ENCODE measurements at places on chromosomes 5 and 9.
A peak's percentile ranks its signal among the peaks of the same experiment; 100 is the strongest.

DNA sequence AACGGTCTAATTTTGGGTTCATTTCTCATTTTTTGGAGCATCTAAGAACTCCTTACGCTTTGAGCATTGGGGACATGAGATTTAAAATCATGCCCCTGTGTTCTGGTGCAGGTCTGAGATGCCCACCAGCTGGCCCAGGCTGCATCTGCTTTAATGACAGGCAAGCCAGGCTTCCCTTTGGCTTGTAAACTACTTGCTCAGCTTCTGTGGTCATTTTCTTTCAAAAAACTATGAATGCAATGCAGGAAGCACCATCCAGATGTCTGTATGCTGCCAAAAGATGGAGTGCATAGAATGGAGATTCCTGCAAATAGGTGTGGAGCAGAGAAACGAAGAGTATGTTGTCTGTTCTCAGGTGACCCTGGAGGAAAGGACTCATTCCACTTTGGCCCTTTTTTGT is 399.9 kb upstream of the ADAMTSL1 start:
- DNase-seq: no peak

DNA sequence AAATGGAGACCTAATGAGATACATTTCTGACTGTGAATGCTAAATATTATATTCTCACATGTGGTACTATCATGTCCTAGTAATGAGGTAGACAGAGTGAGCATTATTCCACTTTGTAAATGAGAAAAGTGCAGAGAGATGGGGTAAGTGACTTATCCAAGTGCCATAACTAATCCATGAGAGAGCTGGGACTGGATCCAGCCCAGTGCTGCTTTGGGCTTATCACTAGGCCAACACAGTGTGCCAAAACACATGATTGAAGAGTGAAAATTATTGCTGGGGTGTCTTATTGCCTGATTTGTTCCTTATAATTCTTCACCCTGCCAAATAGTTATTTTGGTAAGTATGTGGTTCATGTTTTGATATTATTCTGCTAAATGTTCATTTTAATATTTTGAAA is 442.2 kb upstream of the GRAMD2B start:
- DNase-seq: no peak

DNA sequence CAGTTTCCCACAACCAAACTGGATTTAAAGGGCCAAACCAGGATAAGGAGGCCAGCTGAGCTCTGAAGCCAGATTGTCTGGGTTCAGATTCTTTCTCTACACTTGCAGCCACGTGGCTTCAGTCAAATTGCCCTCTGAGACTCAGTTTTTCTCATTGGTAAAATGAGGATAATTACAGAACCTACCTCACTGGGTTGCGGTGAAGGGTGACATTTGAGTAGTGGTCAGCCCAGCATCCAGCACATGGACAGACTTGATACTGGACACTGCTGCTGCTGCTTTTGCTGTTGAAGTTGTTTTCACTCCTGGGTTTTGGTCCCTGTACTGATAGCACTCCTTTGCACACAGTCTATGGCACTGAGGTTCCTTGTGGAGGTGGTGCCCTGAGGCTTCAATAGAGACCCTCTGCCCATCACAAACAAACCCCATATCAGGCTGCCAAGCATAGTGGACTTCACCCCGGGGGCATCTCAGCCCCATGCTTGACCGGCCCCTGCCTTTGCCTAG is 25.7 kb upstream of the CDKN2AIPNL start:
- DNase-seq: no peak

DNA sequence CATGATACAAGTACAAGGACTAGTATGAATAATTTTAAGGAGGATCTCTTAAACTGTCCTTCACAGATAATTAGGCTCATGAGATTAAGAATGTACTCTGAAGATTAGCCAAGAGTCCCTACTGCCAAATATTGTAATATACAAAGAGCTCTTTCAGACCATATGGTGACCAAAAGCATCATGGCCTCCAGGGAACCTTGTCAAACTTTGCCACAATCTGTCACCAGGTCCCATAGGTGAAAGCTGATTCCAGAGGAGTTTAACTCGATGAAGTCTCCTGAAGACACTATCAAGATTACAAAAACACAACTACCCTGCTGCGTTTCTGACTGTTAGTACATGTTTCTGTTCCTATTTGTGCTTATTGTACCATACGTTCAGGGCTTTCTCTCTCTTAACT is 395.4 kb upstream of the ITGA1 start:
- no peak for DNase-seq

DNA sequence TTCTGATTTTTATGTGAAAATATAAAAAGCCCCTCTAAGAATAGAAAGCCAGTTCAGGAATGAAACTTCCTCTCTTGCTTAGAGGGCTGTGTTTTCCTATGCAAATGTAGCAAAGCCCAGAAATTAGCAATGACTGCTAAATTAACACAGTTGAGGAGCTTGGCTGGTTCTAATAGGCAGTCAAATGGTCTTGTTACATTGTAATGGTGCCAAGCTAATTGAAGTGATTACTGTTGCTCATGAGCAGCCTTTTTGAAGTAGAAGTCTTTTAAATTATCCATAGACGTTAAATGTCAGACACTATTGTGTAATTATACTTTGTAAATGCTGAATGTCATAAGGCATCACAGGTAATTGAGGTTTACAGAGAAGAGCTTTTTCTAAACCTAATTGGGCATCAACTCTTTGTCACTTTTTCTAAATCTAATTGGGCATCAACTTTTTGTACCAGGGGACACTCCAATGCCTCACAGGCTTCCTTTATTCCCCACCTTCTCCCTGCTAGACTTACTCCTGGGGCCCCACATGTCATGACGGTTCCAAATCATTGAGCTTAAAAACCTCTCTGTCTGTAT is 229.1 kb downstream of the PSAT1 start:
- no peak for DNase-seq

DNA sequence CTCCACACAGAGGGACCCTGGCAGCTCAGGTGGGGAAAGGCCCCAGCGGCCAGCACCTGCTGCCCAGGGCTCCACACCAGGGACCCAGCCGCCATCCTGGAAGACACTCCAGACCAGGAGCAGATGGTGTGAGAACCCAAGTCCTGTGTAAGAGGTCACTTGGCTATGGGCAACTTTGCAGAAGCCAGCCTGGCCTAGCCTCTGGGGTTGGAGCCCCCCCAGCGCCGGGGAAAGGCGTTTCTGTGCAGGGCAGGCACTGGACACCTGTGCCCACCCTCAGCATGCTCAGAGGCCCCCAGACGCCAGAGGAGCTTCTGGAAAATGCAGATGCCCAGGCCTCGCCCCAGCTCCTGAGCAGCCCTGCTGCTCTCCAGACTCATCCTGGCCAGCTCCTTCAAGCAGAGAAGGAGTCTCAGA is 34.0 kb downstream of the RASGEF1C start:
- DNase-seq: no peak

GRCh38 chr9:108544866-108545265 is 310.9 kb downstream of the ACTL7B start:
- DNase-seq: no peak

- no peak for DNase-seq
Observed at GRCh38 chr9:135921749-135922310, 14.5 kb upstream of the CAMSAP1 start.

- DNase-seq: no peak
Observed at GRCh38 chr9:93012963-93013855, 45.3 kb upstream of the SUSD3 start.

DNA sequence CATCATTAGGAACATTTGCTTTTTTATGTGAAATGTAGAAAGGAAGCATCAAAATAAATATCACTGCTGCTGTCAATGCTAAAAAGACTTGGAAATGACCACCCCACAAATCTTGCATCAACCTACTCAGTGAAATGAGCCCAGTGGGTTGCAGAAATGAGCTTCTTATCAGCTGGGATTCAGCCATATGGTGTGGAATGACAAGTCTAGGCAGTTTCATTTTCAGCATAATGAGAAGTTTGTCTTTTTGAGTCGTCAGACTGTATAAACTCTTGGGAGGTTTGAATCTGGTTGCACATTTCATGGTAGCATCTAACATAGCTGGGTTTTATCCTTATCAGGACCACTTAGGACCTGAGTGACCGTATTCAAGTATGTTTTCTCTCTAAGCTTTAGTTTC is 251.1 kb upstream of the PPP1R2B start:
- no peak for DNase-seq

- no peak for DNase-seq
Observed at GRCh38 chr9:89407070-89407469, 88.8 kb downstream of the SECISBP2 start.

- DNase-seq: peak; percentile 22
Observed at GRCh38 chr9:99140685-99141314, 35.9 kb downstream of the TGFBR1 start.

DNA sequence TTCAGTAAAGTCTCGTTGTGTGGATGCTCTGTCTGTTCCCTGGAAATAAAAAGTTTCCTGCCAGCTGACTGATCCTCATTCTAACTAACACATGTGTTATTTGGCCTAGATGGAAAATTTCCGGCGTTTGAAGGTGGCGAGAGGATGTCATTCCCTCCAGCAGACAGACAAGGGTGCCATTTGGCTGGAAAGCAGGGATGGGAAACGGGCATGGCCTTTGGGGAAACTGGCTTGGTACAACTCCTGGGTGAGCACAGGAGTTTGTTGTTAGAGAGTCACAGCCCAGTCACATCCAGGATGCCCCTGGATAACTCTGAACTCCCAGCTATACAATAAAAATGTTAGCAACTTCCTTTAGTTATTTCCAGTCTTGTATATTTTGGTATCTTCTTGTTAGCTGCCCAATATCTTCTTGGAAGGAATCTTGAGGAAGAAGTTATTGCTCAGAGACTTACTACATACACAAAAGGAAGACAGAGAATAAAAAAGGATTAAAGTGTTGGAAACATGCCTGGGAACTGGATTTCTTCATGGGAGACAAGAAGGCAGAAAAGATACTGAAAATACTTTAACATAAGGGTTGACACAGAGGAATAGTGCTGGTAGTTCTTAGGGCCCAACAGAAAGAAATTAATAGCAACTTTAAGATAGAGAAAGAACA is 41.9 kb downstream of the TEK start:
- no peak for DNase-seq

- no peak for DNase-seq
Observed at GRCh38 chr9:93827545-93828330, 127.4 kb downstream of the BARX1 start.

DNA sequence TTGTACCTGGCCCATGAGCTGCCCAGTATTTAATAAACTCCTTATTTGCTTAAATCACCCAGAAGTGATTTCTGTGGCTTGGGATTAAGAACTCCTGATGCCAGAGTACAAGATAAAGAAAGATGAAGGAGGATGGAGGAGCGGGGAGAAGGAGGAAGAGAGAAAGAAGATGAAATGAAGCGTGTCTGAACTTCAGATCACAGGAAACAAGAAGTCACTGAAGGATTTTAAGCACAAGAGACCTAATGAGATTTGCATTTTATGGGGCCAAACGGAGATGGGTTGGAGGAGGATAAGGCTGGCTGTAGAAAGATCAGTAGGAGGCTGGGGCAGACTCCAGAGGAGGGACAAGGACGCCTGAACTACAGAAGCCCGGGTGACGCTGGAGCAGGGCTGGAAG is 3.1 kb downstream of the EIF4E1B start:
- DNase-seq: no peak

DNA sequence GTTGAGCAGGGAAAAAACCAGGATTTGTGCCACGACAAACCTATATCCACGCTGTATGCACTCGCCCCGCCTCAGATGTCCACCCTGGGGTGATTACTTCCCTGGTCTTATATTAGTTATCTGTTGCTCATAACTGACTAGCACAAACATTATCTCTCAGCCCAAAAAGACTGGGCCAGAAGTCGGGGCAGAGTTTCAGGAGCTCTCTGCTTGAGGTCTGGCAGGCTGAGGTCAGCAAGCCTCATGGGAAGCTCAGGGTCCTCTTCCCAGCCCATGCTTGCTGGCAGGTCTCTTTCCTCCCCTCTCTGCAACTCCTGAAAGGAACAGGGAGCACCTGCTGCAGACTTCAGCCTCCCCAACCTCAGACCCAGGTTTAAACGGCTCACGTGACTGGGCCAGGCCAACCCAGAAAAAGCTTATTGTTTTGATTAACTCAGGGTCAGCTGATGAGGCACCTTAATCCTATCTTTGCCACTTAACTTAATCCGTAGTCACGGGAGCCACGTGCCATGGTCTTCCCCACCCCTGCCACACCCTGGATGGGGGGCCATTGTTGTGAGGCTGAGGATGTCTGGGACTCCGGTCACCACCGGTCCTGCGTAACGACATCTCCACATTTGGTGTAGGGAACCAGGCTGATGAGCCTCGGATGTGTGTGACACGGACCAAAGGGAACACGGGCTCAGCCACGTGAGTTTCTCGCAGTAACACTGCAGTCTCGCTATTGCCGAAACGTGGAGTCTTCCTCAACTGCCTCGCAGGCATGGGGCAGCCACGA is 123.7 kb upstream of the IRX4 start:
- no peak for DNase-seq

DNA sequence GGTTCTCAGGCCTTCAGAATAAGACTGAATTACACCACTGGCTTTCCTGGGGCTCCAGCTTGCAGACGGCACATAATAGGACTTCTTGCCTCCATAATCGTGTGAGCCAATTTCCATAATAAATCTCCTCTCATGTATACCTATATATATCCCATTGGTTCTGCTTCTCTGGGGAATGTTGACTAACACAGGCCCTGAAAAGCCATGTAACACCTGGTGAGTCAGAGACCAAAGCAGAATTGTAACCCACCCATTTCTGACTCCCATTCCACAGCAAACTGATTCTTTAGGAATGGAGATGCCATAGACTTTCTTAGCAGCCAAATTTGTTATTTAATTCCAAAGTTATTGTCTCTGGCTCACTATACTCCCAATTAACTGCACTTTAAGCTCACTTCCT is 85.4 kb upstream of the AGXT2 start:
- no peak for DNase-seq

GRCh38 chr9:77020413-77021290 is 1.2 kb downstream of the FOXB2 start:
- no peak for DNase-seq

GRCh38 chr5:128014578-128014977 is 69.0 kb upstream of the SLC12A2 start:
- DNase-seq: no peak

DNA sequence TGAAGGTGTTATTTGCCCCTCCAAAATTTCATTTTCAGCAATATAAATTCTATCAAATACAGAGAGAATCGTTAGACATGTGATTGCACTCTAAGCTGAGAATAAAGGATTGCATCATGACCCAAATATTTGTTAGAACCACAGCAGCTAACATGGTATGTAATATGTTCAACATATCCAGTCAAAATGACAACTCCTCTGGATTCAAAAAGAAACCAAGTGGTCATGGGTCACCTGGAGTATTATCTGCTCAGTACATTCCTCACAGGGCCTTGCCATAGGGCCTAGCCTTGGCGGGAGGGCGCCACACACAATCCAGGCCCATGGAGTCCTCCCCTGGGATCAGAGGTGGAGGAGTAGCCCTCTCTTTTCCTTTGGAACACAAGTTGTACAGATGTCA is 179.2 kb downstream of the HSD17B3 start:
- DNase-seq: no peak

- DNase-seq: no peak
Observed at GRCh38 chr9:15961217-15961616, 408.4 kb downstream of the CCDC171 start.

- no peak for DNase-seq
Observed at GRCh38 chr9:98809311-98810101, 2.0 kb downstream of the GALNT12 start.

GRCh38 chr5:72477644-72478043 is 29.6 kb downstream of the ZNF366 start:
- no peak for DNase-seq
